Vagina (tissue), 2 donors: ENCODE measurements at places on chromosomes 7 and 10.

GRCh38 chr10:5812283-5813090 lies 747 bp downstream of the GDI2 start:
- peak; percentile 85 for DNase-seq

DNA sequence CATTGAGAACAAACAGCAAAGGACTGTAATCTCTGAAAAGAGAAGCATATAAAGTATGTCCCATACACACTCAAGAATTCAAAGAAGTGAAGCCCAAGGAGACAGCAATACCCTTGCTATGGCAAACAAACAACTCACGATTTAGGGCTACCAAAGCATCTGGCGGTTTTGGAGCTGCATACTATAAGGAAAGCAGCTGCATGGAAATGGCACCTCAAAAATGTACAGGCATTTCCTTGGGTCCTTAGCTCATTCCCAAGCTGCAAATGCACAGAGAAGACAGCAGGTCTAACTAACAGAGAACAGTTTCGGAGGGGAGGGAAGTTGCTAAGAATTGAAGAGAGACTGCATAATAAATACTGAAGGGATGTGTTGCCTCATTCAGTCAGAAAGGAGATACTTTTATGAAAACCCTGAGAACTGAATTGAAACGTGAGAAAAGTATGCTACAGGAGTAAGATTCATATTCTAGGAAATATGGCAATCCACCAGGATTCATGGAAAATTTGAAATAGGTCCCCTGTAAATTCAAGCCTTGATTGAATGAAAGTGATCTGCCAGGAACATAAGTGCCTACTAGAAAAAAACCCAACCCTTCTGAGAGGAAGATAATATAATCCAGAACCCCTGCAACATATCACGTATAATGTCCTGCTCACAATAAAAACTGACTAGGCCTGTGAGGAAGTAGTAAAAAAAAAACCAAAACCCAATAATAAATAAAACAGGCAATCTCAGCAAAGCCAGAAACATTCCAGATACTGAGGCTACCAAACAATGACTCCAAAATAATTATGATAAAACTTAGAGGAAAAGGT lies 36.4 kb downstream of the CUBN start:
- DNase-seq, result no peak

GRCh38 chr7:154171422-154171821 lies 119.2 kb downstream of the DPP6 start:
- DNase-seq, result no peak

DNA sequence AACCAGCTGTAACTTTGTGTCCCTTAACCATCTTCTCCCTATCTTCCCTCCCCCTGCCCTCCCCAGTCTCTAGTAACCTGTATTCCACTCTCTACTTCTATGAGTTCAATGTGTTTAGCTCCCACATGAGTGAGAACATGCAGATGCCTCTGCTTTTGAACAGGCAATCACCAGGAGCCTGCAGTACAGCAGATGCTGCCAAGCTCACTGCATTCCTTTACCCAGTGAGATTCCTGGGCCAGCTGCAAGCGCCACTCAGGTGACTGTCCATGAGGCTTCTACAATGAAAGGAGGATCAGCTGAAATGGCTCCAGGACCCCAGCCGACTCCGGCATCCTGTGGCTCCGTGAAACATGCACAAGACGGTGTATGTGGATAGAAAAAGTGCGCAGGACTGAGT lies 15.7 kb downstream of the GRID1 start:
- DNase-seq, result no peak
